ENCODE measurements at places on chromosomes 6 and 20. TPM values are rescaled to one million over a fixed set of nuclear protein-coding genes. Genes with fewer than 3 reads are reported as not detected.
A peak's percentile ranks its signal among the peaks of the same experiment; 100 is the strongest.

- DNase-seq: no peak
Measured at GRCh38 chr20:52494244-52494643, 302.7 kb upstream of the ZFP64 start.

DNA sequence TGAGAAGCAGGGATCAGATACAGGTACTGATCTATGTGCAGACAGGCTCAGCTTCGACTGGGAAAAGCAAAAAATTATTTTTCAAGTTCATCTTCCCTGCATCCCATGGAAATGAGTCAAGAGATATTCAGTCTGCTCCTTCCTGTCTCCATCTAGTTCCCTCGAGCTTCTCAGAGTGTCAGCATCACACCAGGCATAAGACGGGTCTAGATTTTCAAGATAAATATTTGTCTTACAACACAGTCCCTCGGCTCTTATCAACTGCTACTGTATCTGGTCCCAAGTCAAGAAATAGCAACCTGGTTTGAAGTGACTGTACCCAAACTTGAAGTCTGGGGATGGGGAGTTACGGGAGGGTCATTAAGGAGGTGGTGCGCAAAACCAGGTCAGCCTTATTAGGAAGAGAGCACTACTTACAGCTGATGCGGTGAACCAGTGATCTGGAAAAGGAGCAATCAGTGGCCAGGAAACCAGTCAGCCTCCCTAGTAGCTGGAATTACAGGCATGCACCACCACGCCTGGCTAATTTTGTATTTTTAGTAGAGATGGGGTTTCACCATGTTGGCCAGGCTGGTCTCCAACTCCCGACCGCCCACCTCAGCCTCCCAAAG is 29.7 kb downstream of the ZMYND8 start:
- DNase-seq: no peak

ZNF311 gene
- total RNA-seq: 2.0 TPM

GRCh38 chr6:21594416-21595281 is 1.1 kb downstream of the SOX4 start:
- DNase-seq: peak; percentile 71

DNA sequence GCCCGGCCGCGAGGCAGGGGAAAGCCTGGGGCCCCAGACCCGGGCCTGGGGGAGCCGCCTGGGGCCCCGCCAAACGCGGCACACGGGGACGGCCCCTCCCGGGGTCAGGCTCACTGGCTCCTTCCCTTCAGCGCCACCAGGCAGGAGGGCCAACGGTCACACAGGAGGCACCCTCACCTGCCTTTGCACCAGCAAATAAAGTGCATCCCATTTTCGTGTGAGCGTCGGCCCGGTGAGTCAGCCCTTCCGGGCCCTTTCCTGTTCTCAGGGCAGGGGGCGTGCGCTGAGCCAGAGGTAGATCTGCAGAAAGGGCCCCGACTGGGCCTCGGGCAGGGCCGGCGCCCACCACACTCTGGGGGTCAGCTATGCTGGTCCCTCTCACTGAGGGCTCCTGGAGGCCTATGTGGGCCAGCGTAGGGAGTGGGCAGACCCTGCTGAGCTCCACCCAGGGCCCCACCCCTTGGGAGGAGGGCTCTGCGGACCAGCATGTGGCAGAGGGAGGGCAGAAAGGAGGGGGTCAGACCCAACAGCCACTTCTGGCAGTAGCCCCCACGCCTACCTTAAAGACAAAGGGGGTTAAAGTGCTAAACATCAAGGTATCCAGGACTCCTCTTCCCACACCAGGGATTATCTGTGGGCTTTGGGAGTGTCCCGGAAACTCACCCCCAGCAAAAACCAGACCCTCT is 931 bp upstream of the UCKL1 start:
- DNase-seq: peak; percentile 88

GRCh38 chr20:35592339-35592974 is 23.2 kb upstream of the SPAG4 start:
- DNase-seq: no peak

SSR1 gene
- 118 TPM for total RNA-seq

GRCh38 chr20:10924644-10925201 is 250.9 kb upstream of the JAG1 start:
- DNase-seq: no peak

XKR7 gene
- total RNA-seq: 0.06 TPM

DNA sequence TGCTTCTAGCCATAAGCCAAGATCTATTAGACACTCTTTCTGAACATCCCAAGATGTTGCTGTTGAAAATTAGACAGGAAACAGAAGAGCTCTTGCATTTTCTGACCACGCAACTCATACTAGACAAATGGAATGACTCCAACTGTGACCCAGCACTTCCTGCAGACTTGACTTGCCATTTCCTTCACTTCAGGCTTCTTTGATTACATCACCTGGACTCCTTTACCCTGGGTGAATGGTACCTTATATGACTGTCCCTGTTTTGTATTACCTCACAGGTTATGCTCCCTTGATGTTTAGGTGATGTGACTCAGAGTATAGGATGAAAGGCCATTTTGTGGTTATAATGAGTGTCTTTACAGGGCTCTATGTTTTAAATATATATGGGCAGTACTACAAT is 236.1 kb downstream of the BMP2 start:
- no peak for DNase-seq

GRCh38 chr6:168666699-168667427 is 225.9 kb downstream of the SMOC2 start:
- no peak for DNase-seq

GRCh38 chr6:67706388-67706787 is 928.7 kb upstream of the ADGRB3 start:
- DNase-seq: no peak

DNA sequence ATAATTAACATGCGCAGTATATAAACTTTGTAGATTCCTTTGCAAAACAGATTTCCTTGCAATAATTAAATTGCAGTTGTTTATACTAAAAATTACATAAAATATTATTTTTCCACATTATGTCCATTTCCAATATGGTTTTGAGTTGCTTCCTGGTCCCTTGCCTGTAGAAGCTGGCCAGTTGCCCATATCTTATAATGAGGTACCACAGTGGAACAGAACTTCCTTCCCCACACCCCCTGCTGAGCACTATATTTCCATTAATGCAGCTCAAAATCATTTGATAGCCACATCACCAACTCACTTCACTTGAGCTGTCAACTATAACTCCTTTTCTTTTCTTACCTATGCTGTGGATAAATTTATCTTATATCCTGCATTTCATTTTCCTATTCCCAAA is 194.6 kb downstream of the DST start:
- no peak for DNase-seq

GRCh38 chr20:15862178-15862577 is 711.1 kb downstream of the KIF16B start:
- DNase-seq: no peak

LY6G5C gene
- 2.5 TPM for total RNA-seq

RGS19 gene
- 3.4 TPM for total RNA-seq

F13A1 gene
- total RNA-seq: 26.9 TPM

TCFL5 gene
- 6.5 TPM for total RNA-seq

RHAG gene
- total RNA-seq: not detected

GRCh38 chr6:7134999-7135745 is 27.4 kb downstream of the RREB1 start:
- DNase-seq: no peak

GRCh38 chr6:130843575-130844320 is 16.5 kb downstream of the SMLR1 start:
- no peak for DNase-seq

PHF10 gene
- 29.0 TPM for total RNA-seq

DNA sequence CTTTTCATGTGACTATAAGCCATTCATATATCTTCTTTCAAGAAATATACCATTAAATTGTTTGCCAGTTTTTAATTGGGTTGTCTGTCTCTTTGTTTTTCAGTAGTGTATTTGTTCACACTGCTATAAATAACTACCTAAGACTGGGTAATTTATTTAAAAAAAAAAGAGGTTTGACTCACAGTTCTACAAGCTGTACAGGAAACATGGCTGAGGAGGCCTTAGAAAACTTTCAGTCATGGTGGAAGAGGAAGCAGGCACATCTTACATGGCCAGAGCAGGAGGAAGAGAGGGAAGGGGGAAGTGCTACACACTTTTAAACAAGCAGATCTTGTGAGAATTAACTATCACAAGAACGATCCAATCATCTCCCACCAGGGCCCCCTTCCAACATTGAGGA is 255.3 kb downstream of the EPM2A start:
- DNase-seq: no peak

GRCh38 chr20:62183426-62184142 is 756 bp downstream of the MTG2 start:
- DNase-seq: no peak

GRCh38 chr20:37651932-37652331 is 41.9 kb upstream of the CTNNBL1 start:
- peak; percentile 42 for DNase-seq

DNA sequence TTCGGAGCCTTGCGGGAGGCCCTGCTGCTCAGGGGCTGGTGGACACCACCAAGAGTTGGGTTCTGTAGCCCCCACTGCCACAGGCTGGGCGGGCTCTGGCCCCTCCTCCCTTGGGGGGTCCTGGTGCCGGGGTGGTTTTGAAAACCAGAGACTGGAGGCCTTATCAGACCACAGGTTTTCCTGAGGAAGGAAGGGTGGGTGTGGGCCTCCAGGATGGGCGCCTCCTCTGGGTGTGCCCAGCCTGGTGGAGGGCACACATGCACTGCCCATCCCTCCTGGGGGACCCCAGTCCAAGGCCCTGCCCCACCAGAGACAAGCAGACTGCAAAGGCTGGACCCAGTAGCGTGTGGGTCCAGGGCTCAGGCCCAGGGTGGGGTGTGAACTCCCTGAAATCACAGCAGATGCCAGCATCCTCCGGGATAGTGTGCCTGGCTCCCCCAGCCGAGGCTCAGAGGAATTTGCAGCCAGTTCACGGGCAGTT is 13.5 kb upstream of the ZBTB46 start:
- DNase-seq: no peak

GRCh38 chr6:78502386-78502887 is 364.9 kb upstream of the IRAK1BP1 start:
- DNase-seq: no peak

DNA sequence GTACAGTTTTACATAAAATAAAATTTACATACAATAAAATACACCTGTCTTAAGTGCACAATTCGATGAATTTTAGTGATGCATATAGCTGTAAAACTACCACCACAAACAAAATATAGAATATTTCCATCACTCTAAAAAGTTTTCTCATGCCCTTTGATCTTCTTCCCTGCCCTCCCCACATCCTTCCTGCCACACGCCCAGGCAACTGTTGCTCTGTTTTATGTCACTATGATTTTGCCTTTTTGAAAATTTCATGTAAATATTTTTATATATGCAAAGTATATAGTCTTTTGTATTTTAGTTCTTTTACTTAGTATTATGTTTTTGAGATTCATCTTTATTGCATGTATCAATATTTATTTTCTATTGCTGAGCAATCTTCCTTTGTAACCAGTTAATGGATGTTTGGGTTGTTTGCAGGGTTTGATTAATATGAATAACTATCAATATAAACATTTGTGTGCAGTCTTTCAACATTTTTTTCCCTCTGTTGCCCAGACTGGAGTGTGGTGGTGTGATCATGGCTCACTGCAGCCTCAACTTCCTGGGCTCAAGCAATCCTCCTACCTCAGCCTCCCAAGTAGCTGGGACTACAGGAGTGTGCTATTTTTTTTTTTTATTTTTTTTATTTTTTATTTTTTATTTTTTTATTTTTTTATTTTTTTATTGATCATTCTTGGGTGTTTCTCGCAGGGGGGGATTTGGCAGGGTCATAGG is 23.8 kb upstream of the SAMHD1 start:
- no peak for DNase-seq

GPX5 gene
- total RNA-seq: not detected

DNA sequence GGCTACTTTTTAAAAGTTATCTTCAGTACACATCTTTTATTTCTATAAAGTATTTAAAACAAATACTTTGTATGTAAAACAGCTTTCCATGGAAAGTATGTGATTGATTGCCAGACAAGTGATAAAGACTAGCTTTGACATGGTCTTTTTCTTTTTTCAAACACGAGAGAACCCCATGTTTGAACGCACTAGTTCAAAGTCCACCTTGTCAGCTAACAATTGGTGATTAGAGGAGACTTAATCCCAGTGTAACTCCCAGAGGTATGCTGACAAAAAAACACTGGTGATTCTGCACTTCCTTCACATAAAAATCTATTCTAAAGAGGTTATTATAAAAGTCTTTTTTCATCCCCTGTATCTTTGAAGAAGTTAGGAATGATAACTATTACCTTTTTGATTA is 438.1 kb downstream of the GJA1 start:
- DNase-seq: no peak

- DNase-seq: no peak
Measured at GRCh38 chr6:107523794-107524193, 33.9 kb downstream of the SOBP start.

MUC21 gene
- total RNA-seq: not detected

TNFRSF6B gene
- total RNA-seq: not detected

TMEM151B gene
- 0.31 TPM for total RNA-seq

DNA sequence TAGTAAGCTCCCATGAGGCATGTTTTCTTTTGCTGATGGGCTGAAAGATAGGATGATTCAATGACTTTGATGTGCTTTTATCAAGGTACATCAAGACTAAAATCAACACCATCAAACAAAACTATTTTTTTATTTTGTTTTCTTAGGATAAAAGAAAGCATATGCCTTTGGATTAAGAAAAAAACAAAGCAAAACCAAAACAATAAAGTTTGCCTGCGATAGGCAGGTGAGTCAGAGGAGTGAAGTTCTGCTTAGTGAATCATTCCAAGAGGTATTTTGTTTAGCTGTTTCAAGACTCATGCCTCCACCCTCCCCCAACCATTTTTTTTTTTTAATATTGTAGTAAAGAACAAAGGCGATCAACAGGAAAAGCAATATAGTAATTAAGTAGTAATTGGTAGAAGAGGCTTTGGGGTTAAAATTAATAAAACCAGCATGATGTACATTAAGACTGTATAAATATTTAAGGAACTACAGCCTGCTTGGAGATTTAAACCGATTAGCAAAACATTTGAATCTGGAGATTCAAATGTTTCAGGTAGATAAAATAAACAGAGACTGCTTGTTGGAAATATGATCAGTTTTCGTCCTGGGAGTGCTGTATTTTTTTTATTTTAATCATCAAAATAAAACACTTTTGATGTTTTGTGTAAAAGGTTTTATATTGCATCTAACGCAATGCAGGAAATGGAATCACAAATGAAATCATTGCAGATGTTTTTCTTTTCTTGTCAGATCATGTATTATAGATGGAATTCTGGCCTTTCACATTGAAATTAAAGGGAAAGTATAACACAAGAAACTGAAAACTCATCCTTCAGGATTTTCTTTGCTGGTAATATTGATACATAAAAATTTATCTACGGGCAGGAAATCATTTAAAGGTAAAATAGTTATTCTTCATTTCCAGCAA is 482.3 kb upstream of the MANEA start:
- DNase-seq: no peak

DNA sequence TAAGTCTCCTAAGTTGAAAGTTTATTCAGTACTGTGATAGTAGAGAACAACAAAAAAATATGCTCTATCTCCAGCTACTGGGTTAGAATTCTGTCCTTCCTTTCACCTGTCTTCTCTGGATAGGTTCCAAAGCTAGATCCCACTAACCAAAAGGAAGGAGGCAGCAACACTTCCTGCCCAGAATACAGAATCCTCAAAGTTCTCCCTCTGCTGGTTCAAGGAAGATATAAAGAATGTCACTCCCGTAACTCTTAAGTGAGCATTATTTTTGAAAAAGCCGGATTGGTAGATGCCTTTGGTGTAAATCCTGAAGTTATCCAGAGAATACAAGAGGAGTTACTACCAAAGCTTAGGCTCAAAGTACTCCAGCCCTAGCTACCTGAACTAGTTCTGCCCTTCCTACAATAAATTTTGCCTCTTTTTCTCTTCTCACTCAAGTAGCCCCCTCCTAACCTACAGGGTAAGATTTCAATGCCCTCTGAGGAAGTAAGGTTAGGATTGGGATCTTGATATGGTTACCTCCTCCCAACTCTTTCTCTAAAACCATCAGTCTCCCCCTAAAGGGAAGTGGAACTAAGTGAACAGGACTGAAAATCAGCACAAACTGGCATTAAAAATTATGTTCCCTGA is 26.0 kb upstream of the CRIP3 start:
- DNase-seq: no peak

BAK1 gene
- total RNA-seq: 85.6 TPM

Measured in left colon (tissue), 2 donors.